ENCODE measurements at places on chromosomes 2 and 18. TPM values are rescaled to one million over a fixed set of nuclear protein-coding genes. Genes with fewer than 3 reads are reported as not detected.

Gene KATNAL2
- 0.96 TPM for total RNA-seq

Gene NR4A2
- total RNA-seq, result 0.85 TPM

Gene SUMO1
- 126 TPM for total RNA-seq

Gene DCC
- 0.19 TPM for total RNA-seq

Gene TEX44
- total RNA-seq, result not detected

Gene RGPD3
- total RNA-seq, result 0.85 TPM

Gene FAM110C
- 1.4 TPM for total RNA-seq

Gene C2orf81
- total RNA-seq, result 1.1 TPM

Gene SPATS2L
- total RNA-seq, result 60.6 TPM

Gene IL36G
- not detected for total RNA-seq

Gene CROCC2
- total RNA-seq, result not detected

Gene EGR4
- total RNA-seq, result not detected

Data from regular cardiac myocyte (primary cell).